Stimulated activated CD8-positive, alpha-beta memory T cell treated with anti-CD3 and anti-CD28 coated beads, Interleukin-4, amount 100 ng/mL, for 1 hour (primary cell): ENCODE measurements at places on chromosomes 2 and 18.

DNA sequence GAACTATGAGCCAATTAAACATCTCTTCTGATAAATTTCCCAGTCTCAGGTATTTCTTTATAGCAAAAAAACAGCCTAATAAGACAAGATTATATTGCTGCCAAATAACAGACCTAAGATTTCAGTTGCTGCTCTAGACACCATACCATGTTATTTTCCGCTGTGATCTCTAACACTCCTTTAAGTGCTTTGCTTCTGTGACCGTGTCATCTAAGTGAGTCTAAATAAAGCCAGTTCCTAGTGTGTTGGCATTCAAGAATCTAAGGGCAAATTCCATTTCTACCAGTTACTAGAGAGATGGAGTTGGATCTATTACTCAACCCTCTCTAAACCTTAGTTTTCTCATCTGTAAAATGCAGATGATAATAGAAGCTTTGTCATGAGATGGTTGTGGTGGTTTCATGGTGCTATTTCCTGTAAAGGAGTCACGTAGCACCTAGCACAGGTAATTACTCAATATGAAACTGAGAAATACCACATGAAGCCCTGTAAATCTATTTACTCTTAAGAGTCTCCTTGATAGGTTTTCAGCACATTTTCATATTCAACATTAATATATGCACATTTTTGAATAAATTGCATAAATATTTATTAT, 40.5 kb downstream of the SPHKAP start:
- no peak for DNase-seq

DNA sequence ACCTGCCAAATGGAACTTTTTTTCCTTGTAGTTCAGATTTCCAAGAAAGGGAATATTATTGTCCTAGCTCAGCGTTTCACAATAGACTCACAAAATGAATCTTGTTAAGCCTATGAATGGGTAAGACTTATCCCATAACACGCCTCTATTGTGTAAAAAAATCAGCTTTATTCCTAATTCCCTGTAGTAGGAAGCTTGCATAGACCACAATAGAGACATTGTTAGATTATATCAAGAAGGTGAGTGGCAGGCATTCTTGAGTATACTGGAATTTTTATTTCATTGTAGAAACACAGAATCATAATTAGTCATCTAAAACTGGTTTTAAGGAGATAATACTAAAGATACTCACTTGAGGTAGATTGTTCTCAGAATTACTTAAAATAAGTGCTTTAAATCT, 46.5 kb upstream of the SLC30A6 start:
- DNase-seq: no peak

DNA sequence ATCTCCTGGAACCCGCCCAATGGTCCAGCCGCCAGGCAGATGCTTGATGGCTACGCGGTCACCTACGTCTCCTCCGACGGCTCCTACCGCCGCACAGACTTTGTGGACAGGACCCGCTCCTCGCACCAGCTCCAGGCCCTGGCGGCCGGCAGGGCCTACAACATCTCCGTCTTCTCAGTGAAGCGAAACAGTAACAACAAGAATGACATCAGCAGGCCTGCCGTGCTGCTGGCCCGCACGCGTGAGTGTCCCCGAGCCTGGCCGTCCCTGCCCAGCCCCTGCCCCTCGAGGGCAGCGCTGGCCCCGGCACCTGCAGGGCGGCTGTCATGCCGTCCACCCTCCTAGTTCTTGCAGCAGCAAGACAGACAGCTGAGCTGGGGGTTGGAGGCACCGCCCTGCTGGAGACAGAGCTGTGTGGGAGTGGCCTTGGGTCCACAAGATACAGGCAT, 36.7 kb downstream of the MTERF4 start:
- DNase-seq: no peak

- DNase-seq: no peak
Measured at GRCh38 chr2:117771969-117772630, 42.4 kb upstream of the DDX18 start.

GRCh38 chr2:46504685-46505471, 25.5 kb downstream of the TMEM247 start:
- DNase-seq: no peak
